NAMALWA (cell line): ENCODE measurements at places on chromosomes 2 and 18.

DNA sequence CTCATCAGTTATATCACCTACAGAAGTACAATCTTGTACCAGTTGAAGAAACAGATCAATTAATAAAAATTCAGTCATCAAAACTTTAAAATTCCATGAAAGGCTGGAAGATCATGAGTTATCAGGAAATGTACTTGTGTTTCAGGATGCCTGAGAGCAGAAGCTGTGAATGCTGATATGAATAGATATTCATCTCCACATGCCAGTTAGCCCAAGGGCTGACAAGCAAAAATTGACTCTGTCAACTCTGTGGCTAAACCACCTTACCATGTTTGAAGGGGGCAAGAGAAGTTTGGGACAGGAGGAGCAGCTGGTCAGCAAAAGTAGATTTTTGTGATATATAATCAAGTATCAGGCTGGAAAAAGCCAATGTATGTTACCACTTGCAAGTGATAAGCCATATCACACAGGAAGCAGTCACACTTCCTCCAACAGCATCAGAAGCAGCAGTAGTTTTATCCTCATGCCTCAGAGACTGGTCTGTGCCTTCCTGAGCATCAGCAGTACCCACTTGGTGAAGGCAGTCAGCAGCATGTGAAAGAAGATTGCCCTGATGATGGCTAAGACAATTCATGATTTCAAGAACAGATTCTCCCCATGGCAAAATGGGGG, 328.2 kb upstream of the CNTNAP5 start:
- no peak for DNase-seq

DNA sequence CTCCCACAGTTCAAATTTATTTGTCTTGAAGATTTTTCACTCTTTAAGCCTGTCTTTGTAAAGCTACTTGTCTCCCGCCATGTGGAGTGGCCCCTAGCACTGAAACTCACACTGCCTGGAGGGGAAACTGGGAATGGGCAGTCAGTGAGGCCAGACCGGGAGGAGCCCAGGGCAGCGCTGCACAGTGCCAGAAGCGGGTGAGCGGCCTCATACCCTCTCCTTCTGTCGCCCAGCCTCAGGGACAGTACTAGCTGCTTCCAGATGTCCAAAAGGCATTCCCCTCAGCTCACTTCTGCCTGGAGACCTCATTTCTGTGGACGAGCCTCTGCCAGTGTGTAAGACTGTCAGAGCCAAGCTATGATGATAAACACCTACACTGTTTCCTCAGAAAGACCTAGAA, 79.9 kb downstream of the SEPTIN10 start:
- no peak for DNase-seq

DNA sequence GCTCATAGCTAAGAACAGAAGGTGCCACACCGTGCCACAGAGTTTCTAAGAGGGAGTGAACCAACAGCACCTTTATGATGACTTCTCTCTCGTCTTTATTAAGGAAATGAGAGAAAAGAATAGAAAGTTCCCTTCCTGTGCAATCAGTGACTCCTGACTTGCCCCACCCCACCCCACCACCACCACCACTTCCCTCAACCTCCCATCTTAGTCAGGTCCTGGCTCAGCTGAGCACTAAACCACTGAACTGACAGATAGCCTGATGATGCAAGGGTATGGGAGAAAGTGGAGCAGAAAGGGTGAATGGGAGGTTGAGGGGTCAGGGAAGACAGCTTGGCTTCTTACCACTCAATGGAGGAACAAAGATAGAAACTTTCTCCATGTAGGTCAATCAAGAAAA, 75.2 kb upstream of the RMDN2 start:
- no peak for DNase-seq

- DNase-seq = peak; percentile 23
These were observed 378 bp upstream of the IAH1 start for GRCh38 chr2:9473985-9474360.

GRCh38 chr2:137023205-137023604, 257.9 kb downstream of the THSD7B start:
- DNase-seq = no peak

GRCh38 chr2:36589230-36589630, 8.7 kb downstream of the FEZ2 start:
- no peak for DNase-seq
